ENCODE measurements at places on chromosomes 7 and 10.

DNA sequence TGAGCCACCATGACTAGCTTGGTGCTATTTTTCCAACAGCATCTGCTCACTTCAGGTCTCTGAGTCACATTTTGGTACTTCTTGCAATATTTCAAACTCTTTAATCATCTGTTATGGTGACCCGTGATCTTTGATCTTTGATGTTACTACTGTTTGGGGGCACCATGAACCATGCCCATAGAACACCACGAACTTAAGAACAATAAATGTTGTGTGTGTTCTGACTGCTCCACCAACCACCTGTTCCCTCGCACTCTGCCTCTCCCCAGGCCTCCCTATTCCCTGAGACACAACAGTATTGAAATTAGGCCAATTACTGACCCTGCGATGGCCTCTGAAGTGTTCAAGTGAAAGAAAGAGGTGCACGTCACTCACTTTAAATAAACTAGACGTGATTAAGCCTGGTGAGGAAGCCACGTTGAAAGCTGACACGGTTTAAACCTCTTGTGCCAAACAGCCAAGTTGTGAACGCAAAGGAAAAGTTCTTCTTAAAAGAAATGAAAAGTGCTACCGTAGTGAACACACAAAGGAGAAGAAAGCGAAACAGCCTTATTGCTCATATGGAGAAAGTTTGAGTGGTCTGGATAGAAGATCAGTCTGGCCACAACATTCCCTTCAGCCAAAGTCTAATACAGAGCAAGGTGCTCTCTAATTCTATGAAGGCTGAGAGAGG lies 27.2 kb upstream of the ATP6V0A4 start:
- no peak for DNase-seq

GRCh38 chr7:29306319-29306991 lies 111.9 kb downstream of the CHN2 start:
- DNase-seq = no peak

DNA sequence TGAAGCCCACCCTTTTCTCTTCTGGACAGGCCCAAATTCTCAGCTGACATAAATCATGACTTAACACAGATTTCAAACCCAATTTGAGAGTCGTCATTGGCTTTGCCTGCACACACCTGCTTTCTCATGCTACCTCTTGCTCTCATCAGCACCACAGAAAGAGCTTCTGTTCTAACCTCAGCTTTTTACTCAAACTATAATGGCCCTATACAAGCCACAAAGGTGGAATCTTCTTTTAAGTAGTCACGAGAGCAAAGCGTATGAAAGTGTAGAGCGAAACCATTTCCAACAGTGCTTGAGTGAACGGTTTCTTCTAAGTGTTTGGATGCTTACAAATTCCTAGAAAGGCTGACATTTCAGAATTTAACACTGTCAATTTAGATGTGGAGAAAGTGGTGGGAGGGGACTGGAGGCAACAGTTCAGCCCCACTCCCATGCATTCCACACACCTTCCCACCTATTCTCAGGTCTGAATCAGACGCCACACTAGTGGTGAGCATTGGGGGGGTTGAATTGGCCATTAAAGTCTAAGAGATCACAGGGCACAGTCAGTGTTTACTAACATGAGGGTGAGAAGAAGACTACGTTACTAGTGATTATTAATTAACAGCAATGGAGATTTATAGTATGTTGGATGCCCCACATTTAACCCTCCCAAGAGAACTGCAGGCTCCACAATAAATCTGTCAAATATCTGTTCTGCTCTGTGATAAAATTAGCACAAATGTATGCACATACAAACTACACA lies 114.0 kb downstream of the PRKCQ start:
- no peak for DNase-seq

GRCh38 chr7:81267508-81267907 lies 348.7 kb upstream of the SEMA3C start:
- DNase-seq = no peak

DNA sequence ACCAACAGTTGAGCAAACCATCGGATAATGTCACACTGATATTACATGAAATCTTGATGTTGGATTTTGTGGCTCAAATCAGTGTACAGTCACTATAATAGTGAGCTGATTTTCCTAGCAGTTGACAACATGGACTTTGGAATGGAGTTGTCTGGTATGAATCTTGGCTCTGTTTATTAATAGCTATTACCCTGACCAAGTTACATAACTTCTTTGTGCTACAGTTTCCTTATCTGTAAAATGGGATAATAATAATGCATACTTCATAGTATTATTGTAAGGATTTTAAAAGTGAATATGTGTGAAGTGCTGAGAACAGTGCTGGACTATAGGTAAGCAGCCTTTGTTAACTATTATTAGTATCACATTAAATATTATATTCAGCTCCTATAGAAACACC lies 26.1 kb upstream of the ANLN start:
- no peak for DNase-seq

DNA sequence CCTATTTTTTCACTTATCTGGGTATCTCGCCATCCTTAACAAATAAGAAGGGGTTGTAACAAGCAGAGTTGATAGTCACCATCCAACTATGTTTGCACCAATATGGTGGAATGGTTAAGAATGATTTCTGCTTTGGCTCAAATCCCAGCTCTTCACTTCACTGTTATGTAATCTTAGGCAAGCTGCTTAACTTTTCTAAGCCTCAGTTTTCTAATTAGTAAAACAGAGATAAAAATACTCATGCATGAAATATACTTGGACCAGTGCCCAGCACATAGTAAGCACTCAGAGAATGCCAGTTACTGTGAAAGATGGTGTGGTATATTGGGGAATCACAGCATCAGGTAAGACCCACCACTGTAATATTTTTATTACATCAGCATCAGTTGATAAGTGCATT lies 33.6 kb downstream of the ABCB1 start:
- no peak for DNase-seq

GRCh38 chr10:102776779-102777456 lies 33.2 kb downstream of the WBP1L start:
- DNase-seq = peak; percentile 88

DNA sequence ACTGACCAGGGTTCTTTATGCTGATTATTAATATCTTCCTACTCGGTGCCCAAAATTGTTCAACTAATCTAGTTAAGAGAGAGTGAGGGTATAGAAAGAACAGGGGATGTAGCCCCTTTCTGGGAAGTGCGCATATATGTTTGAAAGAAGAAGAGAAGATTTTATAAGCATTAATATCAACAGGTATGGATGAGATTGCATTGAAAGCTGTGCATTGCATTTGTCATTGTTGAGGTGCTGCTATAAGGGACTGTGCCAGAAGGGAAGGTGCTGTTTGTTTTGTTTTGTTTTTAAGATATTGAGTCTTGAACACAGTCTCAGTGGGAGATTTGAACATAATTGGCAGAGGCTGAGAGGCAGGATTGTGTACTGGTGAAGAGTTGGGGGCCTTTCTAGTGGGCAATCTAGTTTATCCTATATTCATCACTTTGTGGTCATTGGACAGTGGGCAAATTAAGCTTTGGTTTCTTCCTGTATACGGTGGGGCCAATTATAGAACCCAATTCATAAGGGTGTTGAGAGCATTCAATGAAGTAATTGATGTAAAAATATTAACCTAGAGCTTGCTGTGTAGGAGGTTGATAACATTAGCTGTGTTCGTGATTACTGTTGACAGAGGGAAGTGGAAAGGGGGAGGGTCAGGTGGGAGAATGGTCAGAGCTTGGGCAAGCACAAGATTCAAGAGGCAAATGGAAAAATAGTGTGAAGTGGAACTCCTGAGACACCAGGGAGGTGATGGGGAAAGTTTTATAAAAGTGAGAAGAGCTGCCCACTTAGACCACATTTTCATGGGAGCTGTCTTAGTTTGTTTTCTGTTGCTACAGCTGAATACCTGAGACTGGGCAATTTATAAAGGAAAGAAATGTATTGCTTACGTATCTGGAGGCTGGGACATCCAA lies 19.9 kb upstream of the PCGF5 start:
- DNase-seq = no peak

DNA sequence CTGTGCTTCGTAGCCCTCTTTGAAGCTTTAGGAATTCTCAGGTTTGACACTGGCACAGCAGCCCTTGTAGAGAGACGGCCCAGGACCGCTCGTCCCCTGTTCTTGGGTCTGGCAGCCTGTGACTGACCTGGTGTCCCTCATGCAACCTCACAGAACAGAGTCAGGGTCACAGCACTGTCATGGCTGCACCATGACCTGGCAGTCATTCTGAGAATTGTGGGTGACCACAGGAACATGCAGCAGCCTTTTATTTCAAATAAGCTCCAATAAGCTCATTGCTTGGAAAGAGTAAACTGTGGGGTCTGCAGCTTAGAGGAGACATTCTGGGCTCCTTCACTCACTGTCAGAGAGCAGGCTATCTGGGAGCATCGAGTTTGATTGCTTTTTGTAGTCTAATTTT lies 42.5 kb downstream of the MYO1G start:
- DNase-seq = no peak

DNA sequence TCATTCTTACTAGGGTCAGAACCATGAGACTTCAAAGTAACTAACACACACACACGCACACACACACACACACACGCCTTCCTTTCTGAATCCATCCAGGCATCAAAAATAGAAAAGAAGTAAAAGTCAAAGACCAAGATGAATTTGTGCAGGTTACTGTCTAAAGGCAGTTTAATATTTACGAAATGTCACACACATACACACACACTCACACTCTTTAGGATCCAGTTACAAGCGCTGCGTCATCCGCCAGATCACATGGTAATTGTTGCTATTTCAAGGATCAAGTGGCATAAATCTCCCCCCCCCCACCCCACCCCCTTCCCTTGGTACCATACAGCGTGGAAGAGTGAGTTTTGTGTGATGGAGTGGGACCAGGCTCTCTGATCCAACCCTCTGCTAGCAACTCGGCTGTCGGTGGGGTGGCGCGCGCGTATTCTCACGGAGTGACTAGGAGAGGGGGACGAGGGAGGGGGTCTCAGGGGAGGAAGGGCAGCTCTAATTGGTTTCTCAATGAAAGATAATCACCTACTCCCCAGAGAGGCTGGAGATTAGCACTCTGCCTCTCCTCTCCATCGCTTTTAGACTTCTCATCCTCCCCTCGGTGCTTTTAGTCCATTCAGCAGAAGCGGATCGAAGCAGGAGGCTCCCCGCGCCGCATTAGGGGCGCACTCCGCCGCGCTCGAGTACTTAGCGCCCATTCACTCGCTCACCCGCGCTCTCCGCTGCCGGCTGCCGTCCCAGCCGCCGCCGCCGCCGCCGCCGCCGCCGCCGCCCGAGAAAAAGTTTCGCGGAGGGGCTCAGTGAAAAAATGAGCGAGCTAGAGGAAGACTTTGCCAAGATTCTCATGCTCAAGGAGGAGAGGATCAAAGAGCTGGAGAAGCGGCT lies 83.5 kb upstream of the PRKG1 start:
- DNase-seq = no peak
